ENCODE measurements at places on chromosomes 5 and 9. TPM values are rescaled to one million over a fixed set of nuclear protein-coding genes. Genes with fewer than 3 reads are reported as not detected.

Gene SLC6A3
- not detected for total RNA-seq

Gene RNF38
- 24.6 TPM for total RNA-seq

Gene HSPA4
- total RNA-seq: 88.2 TPM

Gene JADE2
- 51.6 TPM for total RNA-seq

Gene ADGRD2
- total RNA-seq: 0.15 TPM

Gene GLE1
- total RNA-seq: 15.7 TPM

Gene TEK
- total RNA-seq: 25.3 TPM

Gene PPP2R2B
- 3.0 TPM for total RNA-seq

Gene WDR38
- not detected for total RNA-seq

Gene ABO
- 1.2 TPM for total RNA-seq

GRCh38 chr5:1235379-1235778 lies 10.2 kb downstream of the SLC6A18 start:
- DNase-seq: no peak

DNA sequence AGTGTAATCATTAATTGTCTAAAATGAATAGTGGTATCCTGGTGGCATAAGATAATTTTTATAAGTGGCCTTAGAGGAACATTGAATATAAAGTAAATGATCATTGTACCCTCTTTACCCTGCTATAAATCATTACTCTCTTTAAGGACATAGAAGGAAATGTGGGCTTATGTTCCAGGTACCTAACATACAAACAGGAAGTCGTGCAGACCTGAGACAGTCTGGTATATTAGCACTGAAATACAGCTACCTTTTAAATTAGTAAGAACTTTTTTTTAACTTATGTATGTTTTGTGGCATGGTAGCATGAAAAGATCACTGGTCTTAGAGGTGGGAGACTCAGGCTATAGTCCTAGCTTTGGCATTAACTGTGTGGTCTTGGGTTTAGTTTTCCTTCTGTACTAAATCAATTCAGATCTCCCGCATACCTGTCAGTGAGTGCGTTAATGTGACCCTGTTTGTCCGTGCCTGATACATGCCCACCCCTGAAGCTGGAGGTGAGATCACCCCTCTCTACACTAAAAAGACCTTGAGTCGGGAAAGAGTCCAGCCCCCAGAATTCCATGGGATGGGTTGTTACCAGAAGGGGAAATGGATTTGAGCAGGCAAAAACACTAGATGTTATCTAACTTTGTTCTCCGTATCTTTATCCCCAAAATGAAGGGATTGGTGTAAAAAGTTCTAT lies 59.4 kb upstream of the ERBIN start:
- DNase-seq: no peak

- DNase-seq: no peak
Observed at GRCh38 chr5:89064736-89065135, 181.8 kb upstream of the MEF2C start.

DNA sequence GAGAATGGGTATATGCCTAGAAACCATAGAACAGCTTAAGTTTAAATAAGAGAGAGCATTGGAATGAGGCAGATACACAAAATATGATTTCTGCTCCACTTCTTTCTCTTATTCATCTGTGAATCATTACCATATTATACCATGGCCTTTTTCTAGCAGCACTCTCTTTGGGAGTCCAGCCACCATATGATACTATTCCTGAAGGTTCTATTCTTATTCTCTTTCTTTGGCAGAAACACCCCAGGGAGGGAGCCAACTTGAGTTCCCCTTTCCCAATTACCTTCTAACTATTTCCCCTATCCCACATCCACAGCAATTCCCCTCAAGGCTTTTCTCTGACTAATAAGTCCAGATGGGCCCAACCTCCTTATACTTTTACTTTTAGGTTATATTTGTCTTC lies 55.9 kb downstream of the NDUFAF2 start:
- DNase-seq: no peak

GRCh38 chr5:94551858-94552257 lies 66.5 kb downstream of the KIAA0825 start:
- DNase-seq: no peak

DNA sequence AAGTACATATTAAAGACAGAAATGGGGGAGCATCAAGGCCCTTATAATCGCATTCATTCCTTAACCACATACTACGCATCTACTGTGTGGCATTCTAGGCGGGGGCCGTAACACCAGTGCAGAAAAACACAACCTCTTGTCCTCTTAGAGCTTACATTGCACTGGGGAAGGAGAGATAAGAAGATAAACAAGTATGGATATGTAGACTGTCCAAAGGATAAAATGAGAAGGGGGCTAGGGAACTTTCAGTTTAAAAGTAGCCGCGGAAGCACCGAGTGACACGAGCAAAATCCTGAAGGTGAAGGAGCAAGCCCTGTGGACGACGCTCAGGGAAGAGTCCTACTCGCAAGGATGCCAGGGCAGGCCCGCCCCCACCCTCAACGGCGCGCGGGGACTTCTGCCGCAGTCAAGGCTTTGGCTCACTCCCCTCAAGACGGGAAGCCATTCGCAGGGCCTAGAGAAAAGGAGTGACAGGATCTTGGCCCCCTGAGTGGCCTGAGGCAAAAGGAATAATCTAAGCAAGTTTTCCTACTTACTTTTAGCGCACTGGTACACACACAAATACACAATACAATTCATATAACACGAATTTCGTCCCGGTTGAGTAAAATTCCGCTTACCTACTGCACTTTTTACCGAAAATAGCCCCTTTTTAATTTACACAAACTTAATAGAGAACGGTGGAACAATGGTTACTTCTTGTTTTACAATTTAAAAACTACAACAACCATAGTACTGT lies 1.3 kb upstream of the NIPBL start:
- peak; percentile 60 for DNase-seq

- DNase-seq: no peak
Observed at GRCh38 chr5:171386006-171386671, 1.5 kb upstream of the NPM1 start.

DNA sequence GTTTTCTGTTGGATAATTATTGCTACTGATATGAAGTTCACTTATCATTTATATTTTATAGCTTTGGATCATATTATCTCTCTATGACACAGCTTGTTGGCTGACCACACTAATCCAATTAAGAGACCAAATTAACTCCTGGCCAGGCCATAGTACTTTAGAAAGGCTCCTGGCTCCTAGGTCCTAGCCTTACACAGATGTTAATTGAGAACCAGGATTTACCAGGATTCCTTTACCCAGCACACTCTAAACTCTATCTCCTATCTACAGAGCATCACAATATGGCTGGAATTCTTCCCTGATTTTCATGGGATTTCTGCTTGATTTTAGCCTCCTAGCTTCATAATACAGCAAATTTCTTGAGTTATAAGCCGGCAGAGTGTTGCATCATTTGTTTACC lies 80.3 kb downstream of the SLCO6A1 start:
- no peak for DNase-seq

DNA sequence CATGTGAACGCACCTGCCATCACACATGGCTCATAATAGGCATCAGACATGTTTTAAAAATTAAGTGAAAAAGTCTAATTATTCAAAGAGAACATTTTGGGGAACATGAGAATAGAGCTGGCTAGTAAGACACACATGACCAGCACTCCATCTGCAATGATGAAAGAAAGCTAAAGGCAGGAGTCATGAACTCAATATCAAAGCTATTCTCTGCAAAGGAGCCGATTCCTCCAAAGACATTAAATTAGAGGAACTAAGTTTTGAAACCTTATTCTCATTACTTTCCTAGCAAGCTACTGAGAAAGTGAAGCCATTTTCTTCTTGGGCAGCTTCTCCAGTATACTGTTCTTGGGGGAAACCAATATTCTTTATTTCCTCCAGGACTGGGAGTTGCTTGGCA lies 172.0 kb downstream of the CRB2 start:
- DNase-seq: no peak

- DNase-seq: no peak
Observed at GRCh38 chr9:131475956-131476776, 26.6 kb upstream of the POMT1 start.

DNA sequence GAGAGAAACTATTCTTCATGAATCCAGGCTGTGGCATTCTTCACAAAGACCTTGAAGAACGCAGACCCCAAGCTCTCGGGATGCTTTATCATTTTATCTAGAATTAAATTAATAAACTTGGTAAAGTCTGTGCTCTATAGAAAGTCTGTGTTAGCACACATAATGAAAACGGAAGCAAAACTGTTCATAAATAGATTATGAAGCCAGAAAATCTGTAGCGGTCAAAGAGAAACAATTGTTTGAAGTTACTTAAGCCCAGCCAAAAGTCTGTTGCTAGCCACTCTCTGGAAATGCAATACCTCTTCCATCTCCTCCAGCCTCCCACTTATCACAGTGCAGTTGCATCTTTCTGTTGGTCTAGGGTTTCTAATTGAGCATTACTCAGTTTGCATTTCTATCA lies 375.9 kb downstream of the KIF4B start:
- no peak for DNase-seq

- no peak for DNase-seq
Observed at GRCh38 chr5:151002250-151002649, 18.1 kb upstream of the GPX3 start.

GRCh38 chr9:110579862-110580219 lies 300 bp upstream of the SVEP1 start:
- peak; percentile 55 for DNase-seq

GRCh38 chr9:132507670-132508469 lies 74.5 kb upstream of the BARHL1 start:
- DNase-seq: peak; percentile 48

DNA sequence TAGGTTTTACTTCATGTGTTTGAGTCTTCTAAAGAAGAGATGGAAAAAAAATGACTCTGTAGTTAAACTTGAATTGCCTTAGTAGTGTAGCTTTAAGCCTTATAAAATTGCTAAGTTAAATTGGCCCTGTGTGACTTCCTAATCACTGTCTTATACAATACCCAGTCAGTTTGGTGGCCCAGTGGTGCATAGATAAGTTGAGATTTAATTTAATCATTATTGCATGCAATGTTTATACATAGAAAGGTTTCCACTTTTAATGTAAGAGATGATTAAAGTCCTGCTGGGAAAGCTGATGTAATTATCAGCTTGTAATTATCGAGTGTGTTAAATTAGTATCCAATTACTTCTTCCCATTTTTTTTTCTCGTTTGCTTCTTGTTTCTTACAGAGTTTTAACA lies 187.1 kb downstream of the TRIO start:
- DNase-seq: no peak

GRCh38 chr5:59725392-59725767 lies 168.1 kb downstream of the PDE4D start:
- DNase-seq: no peak

DNA sequence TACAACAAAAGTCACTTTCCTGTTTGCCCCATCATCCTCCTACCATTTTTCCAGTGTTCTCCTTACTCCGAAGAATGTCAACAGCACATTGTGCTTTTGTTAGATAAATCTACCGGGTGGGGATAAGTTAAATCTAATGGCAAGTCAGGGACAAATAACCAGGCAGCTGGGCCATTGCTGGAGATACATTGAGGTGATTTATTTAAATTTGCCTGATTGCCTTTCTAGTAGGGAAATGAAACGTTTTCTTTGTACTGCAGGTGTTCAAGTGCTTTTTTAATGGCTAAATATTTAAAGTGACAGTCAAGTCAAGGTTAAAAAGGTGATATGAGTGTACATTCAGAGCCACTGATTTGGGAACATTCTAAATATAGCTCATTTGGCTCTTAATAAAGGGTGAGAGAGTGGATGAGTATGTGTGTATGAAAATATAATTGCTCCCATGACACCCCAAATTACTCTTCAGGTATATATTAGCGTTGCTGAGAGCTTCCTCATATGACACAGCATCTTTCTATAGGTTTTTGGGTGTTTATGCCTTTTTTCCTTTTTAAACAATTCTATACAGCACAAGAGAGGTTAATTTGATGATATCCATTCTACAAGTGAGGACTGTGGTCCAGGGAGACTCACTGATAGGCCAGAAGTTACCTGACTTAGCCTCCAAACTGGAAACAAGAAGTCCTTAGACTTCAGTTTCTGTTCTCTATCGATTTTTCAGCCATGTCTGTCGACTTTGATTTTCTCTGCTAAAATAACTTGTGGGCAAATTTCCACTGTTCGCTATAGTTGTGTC lies 51.9 kb downstream of the DMRT2 start:
- no peak for DNase-seq

GRCh38 chr5:77156379-77156778 lies 54.1 kb upstream of the PDE8B start:
- DNase-seq: no peak

DNA sequence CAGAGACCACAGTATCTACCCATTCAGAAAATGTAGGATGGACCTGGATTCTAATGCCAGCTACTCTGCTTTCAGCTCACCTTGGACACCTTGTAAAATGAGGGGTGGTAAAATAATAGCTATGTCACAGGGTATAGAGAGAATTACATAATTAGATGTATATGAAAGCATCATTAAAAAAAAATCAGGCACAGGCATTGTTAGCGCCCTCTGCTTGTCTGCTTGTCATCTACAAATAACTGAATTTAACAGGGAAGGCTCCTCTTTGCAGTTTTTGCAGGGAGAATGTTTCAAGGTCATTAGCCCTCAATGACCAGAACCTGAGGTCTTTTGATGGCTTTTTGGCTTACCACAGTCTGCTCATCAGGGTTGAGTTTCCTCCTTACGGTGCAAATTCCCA lies 58.0 kb downstream of the GPR21 start:
- DNase-seq: no peak

GRCh38 chr9:68532131-68532530 lies 8.6 kb downstream of the TMEM252 start:
- no peak for DNase-seq

DNA sequence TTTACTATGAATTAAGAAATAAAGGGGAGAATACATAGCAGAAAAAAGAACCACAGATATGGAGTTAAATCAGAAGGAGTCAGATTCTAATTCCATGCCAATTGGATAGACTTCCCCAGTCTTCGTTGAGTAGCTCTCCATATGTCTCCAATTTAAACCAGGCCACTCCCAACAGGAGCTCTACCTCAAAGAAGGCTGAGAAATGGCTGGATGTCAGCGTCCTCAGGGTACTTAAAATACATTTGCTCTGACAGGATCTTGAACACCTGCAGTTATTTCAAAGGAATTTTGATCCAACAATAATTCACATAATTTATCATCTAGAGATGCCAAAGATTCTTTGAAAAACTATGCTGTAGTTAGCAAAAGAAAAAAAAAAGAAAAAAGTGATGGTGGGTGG lies 133.9 kb upstream of the FBN2 start:
- no peak for DNase-seq

DNA sequence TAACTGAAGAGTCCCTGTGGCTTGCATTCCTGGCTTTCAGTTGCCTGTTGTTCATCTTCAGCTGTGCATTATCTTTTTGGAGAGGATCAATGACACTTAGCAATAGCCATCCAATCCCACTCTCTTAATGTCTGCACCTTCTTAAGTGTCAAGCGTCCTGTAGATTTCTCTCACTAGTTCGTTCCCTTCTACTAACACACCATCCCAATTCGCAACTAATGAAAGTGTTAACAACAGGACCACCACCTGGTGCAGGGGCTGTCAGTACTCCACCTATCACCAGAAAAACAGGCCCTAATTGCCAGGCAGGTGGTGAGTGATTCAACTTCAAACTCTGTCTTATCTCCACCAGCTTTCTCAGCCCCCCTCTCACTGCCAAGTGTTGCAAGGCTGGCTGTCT lies 169.4 kb upstream of the EFNA5 start:
- no peak for DNase-seq

Measured in right cardiac atrium (tissue), 5 donors.